ENCODE measurements at places on chromosomes 7 and 10. TPM values are rescaled to one million over a fixed set of nuclear protein-coding genes. Genes with fewer than 3 reads are reported as not detected.

OPN4 gene
- total RNA-seq: not detected

GRCh38 chr10:106929291-106929895, 235.1 kb downstream of the SORCS1 start:
- no peak for DNase-seq

DNA sequence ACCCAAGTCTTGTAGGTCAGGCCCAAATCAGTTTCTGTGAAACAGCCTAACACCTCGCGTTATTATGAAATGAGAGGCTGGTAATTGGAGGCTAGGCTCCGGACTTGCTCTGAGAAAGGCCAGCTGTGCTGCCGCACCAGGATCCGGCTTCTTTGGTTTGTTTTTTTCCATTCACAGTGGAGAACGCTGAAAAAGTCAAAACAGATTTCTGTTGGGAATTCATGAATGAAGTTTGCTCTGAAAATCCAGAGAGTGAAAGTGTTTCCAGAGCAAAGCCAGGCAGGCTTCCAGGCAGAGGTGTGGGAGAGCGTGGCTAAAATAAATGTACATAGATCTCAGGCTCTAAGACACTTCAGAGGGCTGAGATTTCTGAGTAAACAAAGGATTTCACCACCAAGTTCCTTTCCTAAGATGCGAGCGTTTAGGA, 240.1 kb downstream of the TRIL start:
- DNase-seq: no peak

- no peak for DNase-seq
These were observed 545.7 kb downstream of the LRMDA start for GRCh38 chr10:75977139-75977538.

GRCh38 chr7:100675105-100675451, 1.5 kb downstream of the GNB2 start:
- DNase-seq: no peak

DNA sequence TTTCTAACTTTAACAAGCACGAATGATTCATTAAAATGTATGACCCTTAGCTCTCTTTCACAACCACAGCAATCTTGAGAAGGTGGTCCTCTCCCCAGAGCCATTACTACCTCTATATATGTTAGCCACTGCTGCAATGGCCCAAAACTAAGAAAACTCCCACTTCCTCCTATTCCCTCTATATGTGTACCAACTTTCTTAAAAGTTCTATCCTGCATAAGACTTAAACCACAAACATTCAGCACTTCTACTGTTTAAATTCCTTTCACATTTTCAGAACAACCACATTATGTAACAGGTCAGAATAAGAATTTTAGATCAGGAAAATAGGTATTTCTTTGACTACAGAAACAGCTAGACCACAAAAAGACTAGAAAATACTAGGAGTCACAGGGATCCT, 36.2 kb downstream of the WASL start:
- DNase-seq: no peak

DNA sequence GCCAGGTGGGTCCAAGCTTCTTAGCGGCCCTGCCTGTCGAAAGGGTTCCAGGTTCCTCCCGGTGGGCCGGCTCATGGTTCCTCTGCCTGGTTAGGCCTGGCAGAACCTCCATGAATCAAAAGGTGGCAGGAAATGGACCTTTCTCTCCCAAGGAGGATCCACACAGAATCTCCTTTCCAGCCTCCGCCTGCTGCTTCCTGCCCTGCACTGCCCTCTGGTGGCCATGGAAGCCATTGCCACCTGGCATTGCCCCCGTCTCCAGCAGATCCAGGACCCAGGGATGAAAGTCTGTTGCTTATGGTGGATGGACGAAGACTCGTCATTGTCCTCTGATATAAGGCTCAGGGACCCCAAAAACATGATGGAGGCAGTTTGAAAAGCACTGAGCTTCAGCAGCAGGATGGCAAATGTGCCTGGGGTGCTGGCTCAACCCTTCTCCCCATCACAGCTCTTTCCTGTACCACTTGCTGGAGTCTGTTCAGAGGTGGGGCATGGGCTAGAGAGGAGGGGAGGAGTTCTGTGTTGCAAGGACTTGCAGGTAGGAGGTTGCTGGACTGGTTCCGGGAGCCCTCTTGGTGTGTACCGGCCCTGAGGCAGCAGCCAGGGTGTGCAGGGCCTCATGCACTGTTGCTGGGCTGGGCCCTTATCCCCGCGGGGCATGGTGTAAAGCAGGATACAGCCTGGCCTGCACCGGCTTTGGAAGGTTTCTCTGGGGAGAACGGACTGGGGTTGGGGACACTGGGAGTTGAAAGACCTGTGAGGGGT, 11.3 kb upstream of the INMT start:
- DNase-seq: peak; percentile 97

GSAP gene
- total RNA-seq: 13.0 TPM

DNA sequence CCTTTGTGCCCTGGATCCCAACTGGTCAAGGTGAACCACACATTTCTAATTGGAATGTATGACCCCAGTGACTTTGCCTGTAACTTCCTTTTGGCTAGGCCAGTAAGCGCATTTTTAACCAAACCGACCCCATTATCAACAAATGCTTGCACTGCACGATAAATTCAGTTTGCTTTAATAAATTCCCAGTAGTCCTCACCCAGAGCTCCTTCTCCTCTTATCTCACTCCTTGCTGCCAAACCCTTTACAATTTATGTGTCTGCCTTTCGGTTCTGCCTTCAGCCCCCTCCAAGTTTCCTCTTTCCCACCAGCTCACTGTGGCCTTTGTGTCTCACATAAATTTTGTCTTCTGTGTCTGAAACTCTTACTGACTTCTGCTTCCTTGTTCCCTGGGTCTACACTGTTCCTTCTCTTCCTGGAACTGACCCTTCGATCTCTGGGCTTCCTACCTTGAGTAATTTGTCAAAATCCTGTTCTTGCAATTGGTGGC, 59.0 kb downstream of the TBXAS1 start:
- no peak for DNase-seq

DNA sequence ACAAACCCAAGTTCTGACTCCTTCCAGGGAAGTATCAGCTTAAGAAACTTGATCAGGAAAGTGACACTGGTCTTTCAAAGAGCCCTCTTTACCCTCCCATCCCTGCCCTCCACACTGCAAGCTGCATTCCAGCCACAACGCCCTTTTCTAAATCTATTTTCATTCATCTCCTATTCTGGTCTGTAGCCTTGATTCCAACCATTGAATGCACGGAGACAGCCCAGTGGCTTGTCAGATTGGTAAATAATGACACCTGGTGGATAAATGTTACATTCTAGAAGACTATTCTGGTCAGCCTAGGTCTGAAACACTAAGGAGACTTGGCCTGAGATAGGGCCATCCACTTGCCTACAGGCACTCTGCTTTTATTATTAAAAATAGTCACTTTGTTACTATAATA, 20.9 kb downstream of the MORN4 start:
- peak; percentile 90 for DNase-seq

UCN3 gene
- not detected for total RNA-seq

GRCh38 chr10:5467207-5467535, 32.2 kb downstream of the CALML5 start:
- DNase-seq: no peak

GRCh38 chr10:117078168-117078837, 59.8 kb downstream of the VAX1 start:
- DNase-seq: no peak

- no peak for DNase-seq
These were observed 154.6 kb upstream of the NPVF start for GRCh38 chr7:25382869-25383268.

DNA sequence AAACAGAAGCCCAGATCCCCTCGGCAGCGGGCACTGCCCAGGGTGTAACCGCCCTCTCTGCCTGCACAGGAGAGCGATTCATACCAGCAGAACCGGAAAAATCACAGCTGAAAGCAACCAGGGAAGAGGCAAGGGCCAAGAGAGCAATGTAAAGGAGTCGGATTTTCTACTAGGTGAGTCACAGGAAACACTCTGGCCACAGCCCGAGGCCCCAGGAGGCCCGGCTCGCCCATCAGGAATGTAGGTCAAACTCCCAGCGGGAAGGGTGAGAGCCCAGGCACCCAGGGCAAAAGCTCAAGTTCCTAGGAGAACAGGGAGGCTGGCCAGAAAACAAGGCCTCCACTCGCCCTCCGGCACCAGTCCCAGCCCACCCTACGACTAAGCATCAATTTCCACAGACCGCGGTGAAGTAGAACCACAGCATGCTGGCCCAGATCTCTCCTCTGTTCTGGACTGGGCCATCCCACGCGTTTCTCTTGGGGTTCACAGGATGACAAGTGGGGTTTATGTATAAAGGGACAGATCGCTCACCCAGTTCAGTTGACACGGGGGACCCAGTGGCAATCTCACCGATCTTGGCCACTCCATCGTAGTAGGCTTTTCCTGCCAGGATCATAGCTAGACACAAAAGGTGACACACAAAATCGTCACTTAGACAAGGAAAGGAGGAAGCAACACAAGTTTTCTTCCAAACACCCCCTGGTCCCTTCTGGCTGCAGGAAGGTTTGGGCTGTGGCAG, 46.2 kb downstream of the BAIAP2L1 start:
- peak; percentile 88 for DNase-seq

GRCh38 chr10:30192846-30193608, 133.6 kb upstream of the JCAD start:
- no peak for DNase-seq

GRCh38 chr7:129066290-129067131, 11.6 kb upstream of the TNPO3 start:
- DNase-seq: peak; percentile 90

DNA sequence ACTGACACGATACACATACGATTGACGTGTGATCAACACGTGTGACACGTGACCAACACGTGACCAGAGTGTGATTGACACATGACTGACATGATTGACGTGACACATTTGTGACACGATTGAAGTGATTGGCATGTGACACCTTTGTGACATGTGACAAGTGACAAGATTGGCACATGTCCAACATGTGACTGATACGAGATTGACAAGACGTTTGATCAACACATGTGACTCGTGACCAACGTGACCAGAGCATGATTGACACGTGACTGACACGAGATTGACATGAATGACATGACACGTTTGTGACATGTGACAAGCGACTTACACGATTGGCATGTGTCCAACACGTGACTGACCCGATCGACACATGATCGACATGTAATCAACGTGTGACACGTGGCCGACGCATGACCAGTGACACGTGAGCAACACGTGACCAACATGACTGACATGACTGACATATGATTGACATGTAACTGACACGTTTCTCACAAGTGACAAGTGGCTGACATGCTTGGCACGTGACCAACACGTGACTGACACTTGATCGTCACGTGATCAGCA, 22.0 kb downstream of the CRPPA start:
- no peak for DNase-seq

DNA sequence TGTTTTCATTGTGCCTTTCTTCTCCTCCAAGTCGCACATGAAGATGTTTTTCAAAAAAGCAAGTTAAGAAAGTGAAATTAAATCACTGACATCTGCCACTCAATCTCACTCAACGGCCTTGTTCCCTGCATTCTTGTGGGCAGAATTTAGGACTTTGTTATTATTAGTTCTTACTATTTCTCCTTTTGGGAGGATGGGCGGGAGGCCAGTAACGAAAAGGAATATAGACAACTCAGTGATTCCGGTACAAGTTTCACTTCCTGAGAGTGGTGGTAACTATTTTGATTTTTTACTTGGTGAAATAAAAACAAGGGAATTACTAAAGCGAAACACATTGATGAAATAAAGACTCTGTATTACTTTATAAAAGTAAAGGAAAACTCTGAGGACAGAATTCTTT, 231.9 kb upstream of the HABP2 start:
- no peak for DNase-seq
